B cell (primary cell): ENCODE measurements at places on chromosomes 5 and 9. TPM values are rescaled to one million over a fixed set of nuclear protein-coding genes. Genes with fewer than 3 reads are reported as not detected.

DNA sequence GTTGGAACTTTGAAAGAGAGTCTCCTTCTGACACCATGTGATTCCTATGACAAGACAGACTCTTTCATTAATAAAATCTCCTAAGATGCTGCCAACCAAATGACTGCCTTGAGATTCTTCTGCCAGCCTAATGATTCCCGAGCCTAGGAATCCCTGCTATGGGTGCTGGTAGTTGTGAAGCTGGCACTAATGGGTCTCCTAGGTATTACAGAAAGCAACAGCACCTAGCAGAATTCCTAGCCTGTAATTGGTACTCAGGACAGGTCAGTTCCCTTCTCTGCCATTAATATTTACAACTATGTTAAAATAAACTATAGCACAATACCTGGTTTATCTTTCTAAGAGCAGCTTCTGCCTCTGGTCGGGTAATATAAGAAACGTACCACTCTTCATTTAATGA is 19.3 kb downstream of the C5orf58 start:
- H3K27me3 ChIP-seq: no peaks in the 10 kb centered on the region
- H3K36me3 ChIP-seq: peaks cover 6% of the 10 kb centered on the region
- H3K4me1 ChIP-seq: peaks cover 4% of the 10 kb centered on the region
- no peak overlapping the region for H3K27ac ChIP-seq
- H3K4me3 ChIP-seq: no peak overlapping the region

DNA sequence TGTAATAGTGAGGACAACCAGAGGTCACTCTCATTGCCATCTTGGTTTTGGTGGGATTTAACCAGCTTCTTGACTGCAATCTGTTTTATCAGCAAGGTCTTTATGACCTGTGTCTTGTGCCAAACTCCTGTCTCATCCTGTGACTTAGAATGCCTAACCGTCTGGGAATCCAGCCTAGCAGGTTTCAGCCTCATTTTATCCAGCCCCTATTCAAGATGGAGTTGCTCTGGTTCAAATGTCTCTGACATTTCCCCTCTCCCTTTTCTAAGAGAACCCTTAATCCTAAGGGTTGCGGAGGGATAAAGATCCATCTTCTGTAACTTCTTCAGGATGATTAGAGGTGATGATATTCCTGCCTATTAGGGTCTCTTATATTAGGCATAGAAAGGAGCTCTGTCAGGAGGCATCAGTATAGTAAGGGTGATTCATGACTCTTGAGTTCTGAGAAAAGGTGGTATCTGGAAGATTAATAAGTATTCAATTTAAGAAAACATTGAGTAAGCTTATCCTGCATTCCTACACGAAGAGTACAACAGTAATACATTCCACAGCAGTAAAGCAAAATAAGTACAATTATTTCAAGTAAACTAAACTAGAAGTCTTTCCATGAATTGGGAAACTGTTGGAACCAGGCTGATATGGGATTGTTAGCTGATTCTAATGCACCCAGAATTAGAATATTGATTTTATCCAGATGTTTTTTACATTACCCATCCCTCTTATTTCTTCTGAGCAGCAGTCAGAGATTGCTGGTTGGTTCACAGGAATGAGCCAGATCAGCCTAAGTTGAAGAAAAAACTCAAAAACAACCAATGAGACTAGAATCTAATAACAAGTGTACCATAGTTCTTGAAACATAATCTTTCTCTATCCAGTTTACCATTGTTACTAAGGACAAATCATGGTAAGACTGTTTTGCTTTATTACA is 39.9 kb downstream of the SHC3 start:
- peaks cover 4% of the 10 kb centered on the region for H3K27me3 ChIP-seq
- H3K4me1 ChIP-seq: no peaks in the 10 kb centered on the region
- no peak overlapping the region for H3K4me3 ChIP-seq
- H3K27ac ChIP-seq: no peak overlapping the region
- H3K36me3 ChIP-seq: no peaks in the 10 kb centered on the region

GRCh38 chr5:53368516-53368915 is 111.9 kb upstream of the FST start:
- H3K4me1 ChIP-seq: no peaks in the 10 kb centered on the region
- no peaks in the 10 kb centered on the region for H3K36me3 ChIP-seq
- no peak overlapping the region for H3K4me3 ChIP-seq
- no peak for DNase-seq

GRCh38 chr5:72991394-72991793 is 35.6 kb downstream of the FCHO2 start:
- no peaks in the 10 kb centered on the region for H3K27me3 ChIP-seq
- no peak overlapping the region for H3K27ac ChIP-seq
- DNase-seq: no peak
- no peaks in the 10 kb centered on the region for H3K4me1 ChIP-seq

PCDHB3 gene
- not detected in 2 replicates for total RNA-seq

SLC25A2 gene
- 3.4 and 3.6 TPM in 2 replicates for total RNA-seq
